ENCODE measurements at places on chromosomes 7 and 10. TPM values are rescaled to one million over a fixed set of nuclear protein-coding genes. Genes with fewer than 3 reads are reported as not detected.
A peak's percentile ranks its signal among the peaks of the same experiment; 100 is the strongest.

LIPJ gene
- total RNA-seq: not detected

AGR3 gene
- total RNA-seq: not detected

LIPF gene
- total RNA-seq: not detected

TMEM270 gene
- not detected for total RNA-seq

BMPER gene
- total RNA-seq: 1.9 TPM

GRCh38 chr7:83617858-83618257 is 31.1 kb downstream of the SEMA3E start:
- H3K27me3 ChIP-seq: no peaks in the 10 kb centered on the region
- H3K36me3 ChIP-seq: no peaks in the 10 kb centered on the region
- no peak overlapping the region for H3K4me3 ChIP-seq
- no peaks in the 10 kb centered on the region for H3K4me1 ChIP-seq

DNA sequence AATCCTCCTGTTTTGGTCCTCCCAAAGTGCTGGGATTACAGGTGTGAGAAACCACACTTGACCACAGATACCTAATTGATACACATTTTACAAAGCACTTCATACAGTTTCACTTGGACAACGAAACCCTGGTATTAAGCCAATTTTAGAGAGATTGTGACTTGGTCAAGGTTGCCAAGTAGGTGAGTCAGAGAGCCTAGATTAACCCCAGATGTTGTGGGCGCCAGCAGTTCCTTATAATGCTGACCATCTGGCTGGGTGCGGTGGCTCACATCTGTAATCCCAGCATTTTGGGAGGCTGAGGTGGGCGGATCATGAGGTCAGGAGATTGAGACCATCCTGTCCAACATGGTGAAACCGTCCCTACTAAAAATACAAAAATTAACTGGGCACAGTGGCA is 4.9 kb upstream of the PHKG1 start:
- peak; percentile 56 for DNase-seq
- no peak overlapping the region for H3K4me3 ChIP-seq
- no peaks in the 10 kb centered on the region for H3K27me3 ChIP-seq
- peaks cover 19% of the 10 kb centered on the region for H3K36me3 ChIP-seq
- peak overlapping the region; percentile 54 for H3K27ac ChIP-seq

DNA sequence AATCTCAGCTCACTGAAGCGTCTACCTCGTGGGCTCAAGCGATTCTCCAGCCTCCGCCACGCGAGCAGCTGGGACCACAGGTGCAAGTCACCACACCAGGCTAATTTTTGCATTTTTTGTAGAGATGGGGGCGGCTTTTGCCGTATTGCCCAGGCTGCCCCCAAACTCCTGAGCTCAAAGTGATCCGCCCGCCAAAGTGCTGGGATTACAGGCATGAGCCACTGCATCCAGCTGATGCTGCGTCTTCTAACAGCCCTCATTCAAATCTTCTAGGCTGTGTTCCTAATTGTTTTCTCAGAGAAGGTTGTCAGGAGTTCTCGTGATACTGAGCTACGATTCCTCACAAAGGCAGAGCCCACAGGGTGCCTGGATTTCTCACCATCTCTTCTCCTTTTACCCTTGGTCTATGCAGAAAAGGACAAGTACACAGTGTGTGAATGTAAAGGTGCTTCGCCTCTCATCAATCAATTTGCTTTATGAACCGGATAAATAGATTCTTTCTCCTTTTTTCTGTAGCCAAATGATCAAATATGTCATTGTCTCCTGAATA is 247.3 kb upstream of the PTN start:
- DNase-seq: no peak
- H3K27ac ChIP-seq: no peak overlapping the region
- H3K4me1 ChIP-seq: no peaks in the 10 kb centered on the region
- no peaks in the 10 kb centered on the region for H3K27me3 ChIP-seq
- no peak overlapping the region for H3K4me3 ChIP-seq

DNA sequence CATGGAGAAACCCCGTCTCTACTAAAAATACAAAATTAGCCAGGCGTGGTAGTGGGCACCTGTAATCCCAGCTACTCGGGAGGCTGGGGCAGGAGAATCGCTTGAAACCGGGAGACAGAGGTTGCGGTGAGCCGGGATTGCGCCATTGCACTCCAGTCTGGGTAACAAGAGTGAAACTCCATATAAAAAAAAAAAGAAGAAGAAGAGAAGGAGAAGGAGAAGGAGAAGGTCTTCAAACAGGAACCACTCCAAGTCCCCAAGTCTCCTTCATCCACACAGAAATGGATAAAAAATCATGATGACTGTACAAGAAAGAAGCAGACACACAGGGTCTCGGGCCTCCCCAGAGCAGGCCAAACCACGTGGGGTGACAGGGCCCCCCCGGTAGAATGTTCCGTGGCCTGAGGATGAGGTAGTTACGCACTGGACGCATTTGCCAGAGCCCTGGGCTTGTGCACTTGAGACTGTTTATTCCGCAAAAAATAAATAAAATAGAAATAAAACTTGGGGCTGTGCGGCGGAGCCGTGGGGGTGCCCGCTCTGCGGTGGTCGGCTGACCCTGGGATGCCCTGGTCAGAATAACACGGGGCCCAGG is 15.8 kb downstream of the VENTX start:
- DNase-seq: no peak
- no peaks in the 10 kb centered on the region for H3K36me3 ChIP-seq
- H3K4me3 ChIP-seq: no peak overlapping the region

- H3K4me1 ChIP-seq: no peaks in the 10 kb centered on the region
- no peak for DNase-seq
- no peak overlapping the region for H3K4me3 ChIP-seq
- no peaks in the 10 kb centered on the region for H3K36me3 ChIP-seq
These were observed 2.8 kb downstream of the TAS2R41 start for GRCh38 chr7:143480501-143480900.

- H3K27me3 ChIP-seq: no peaks in the 10 kb centered on the region
- no peaks in the 10 kb centered on the region for H3K36me3 ChIP-seq
- H3K4me1 ChIP-seq: no peaks in the 10 kb centered on the region
- H3K27ac ChIP-seq: no peak overlapping the region
- no peak for DNase-seq
These were observed 421.3 kb upstream of the FZD8 start for GRCh38 chr10:36063396-36063795.

DNA sequence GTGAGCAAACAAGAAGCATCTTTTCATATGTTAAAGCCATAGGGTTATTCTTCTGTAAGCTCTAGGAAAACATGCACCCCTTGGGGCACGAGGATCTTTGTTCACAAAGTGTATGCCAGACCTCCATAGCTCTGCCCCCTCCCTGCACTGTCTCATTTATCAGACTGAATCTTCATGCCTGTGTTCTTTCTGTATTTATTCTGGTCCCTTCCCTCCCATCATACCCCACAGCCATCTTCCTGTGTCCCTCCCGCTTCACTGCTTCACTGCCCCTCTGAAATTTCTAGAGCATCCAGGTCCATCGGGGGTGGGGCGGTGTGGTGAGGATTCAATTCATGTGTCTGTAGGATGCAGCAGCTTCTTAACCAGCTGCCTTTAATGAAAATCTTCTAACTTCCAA is 7.5 kb downstream of the EPHB6 start:
- H3K36me3 ChIP-seq: no peaks in the 10 kb centered on the region
- no peak overlapping the region for H3K27ac ChIP-seq
- no peaks in the 10 kb centered on the region for H3K27me3 ChIP-seq
- DNase-seq: no peak
- H3K4me1 ChIP-seq: no peaks in the 10 kb centered on the region

All from psoas muscle (tissue), 8 donors.